ENCODE measurements at places on chromosomes 3 and 15.

DNA sequence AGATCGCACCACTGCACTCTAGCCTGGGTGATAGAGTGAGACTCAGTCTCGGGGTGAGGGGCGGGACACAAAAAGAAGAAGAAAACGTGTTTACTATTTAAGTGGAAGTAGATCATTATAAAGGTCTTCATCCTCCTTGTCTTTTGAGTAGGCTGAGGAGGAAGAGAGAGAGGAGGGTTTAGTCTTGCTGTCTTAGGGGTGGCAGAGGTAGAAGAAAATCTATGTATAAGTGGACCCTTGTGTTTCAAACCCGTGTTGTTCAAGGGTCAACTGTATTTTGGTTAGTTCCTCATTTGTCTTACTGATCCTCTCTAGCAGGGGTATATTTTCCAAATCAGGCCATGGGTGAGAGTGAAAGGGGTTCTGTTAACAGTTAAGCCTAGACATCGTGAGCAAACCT is 40.1 kb downstream of the TRIM71 start:
- no peak for DNase-seq

DNA sequence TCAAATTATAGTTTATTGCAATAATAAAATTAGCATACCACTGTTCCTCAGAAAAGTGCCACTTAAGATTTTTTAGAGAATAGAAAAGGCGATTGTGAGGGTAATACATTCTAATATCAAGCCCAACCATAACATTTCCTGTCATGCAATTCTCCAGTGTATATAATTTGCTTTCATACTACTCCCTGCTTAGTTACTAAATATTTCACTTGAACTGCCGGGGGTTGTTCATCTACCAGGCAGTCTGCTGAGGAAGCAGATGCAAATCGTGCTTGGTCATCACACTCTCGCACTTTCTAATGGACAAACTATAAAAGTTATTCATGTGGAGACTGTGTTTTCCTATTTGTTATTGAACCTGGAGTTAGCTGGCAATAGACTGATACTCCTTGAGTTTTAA is 645.6 kb upstream of the CBLB start:
- DNase-seq = no peak

DNA sequence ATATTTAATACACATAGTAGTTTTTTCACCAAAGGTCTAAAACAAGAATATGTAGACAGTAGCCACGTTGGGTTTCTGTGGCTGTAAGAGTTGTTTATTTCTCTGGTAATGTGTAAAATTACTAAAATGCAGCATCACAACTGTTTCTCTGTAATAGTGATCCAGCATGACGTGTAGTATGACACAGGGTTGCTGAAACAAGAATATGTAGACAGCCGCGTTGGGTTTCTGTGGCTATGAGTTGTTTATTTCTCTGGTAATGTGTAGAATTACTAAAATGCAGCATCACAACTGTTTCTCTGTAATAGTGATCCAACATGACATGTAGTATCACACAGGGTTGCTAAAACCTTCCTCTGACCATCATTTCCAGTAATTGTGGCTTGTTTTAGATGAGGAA is 153.6 kb upstream of the ZNF717 start:
- DNase-seq = no peak

DNA sequence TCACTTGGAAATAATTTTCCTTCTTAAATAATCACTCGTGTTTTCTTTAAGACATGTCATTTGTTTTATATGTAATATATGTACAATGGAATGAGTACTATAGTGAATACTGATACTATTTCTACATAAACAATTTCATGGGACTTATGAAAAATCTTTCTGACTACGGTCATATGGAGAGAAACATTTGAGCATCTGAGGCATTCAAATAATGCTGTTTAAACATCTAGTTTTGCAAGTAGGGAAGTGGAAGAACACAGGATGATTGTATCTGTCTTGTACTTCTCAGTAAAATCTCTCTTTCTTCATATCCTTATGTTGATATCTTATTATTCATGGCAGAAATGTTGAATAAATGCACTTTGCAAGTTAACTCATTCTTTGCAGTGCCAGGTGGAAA is 599.5 kb upstream of the KCNMB2 start:
- no peak for DNase-seq

- no peak for DNase-seq
These were observed 37.7 kb upstream of the PLXNA1 start for GRCh38 chr3:126945171-126945721.

GRCh38 chr15:99925661-99926461 is 192.6 kb upstream of the LYSMD4 start:
- DNase-seq = peak; percentile 59

DNA sequence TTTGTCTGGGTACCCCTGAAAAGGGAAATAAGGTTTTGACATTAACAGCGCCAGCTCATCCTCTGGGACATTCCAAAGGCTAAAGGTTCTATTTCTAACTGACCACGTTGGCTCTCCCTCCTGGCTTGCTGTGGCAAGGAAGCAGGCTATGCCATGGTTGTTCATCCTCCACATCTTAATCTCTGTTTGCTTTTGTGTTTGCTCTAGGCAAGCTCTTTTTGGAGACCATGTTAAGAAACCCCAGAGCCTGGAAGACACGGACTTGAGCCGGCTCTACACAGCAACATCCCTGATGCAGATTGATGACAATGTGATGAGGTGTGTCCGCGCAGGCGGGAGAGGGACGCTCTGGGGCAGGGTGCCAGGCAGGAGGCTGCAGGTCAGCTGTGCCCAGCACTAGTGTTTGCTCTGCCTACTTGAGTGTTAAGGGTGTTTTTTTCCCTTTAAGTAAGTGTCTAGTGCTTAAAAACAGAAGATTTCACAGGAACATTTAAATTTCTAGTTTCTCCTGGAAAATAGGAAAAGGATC is 33.3 kb downstream of the RLBP1 start:
- DNase-seq = no peak

DNA sequence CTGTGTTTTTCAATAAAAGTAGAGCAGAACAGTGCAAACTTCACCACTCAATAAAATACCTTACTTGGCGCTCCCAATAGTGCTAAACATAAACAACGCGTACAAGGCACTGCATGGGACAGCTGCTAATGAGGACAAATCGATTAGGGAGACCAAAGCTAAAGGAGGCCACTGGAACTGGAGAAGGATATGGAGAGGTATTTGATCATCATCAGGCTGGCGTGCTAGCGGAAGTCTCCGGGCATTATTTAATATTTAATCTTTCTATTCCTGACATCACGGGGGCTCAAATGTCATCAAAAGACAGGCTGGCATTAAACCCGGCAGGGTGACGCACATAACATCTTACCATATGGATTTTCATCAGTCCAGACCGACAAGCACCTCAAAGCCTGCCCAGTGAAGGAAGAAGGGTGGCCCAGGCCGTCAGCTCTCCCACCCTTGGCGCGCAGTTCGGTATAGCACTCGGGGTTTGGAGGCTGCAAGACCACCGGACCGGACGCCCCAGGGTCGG is 604 bp downstream of the CCPG1 start:
- DNase-seq = no peak
